ENCODE measurements at places on chromosomes 3 and 15.
A peak's percentile ranks its signal among the peaks of the same experiment; 100 is the strongest.

- DNase-seq, result no peak
Observed at GRCh38 chr3:172562871-172563865, 39.9 kb upstream of the TNFSF10 start.

DNA sequence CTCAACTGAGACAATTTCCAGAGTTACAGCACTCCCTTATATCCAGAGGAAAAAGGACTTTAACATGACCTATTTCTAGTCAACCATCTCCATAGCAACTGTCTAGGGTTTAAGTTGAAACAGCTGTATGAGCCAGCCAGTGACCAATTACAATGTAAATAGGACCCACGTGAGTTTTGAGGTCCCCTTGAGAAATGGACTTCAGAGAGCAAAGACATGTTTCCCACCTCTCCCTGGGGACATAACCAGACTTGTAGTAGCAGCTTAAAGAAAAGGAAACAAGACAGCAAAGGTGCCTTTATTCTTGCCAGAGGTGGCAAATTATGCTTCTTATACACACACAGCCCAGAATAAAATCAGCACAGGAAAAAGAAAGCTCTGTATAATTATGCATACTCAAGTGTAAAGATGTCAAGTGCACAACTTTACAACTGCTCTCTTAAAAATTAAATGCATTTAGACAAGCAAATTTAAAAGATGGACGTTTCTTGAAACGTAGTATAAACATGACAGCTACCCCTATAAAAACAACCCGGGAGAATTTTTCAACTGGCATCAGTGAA, 40.2 kb downstream of the SUMF1 start:
- peak; percentile 33 for DNase-seq

GRCh38 chr3:115292131-115292530, 145.0 kb upstream of the ZBTB20 start:
- DNase-seq, result no peak

- no peak for DNase-seq
Observed at GRCh38 chr15:40829115-40829514, 607 bp upstream of the PPP1R14D start.

DNA sequence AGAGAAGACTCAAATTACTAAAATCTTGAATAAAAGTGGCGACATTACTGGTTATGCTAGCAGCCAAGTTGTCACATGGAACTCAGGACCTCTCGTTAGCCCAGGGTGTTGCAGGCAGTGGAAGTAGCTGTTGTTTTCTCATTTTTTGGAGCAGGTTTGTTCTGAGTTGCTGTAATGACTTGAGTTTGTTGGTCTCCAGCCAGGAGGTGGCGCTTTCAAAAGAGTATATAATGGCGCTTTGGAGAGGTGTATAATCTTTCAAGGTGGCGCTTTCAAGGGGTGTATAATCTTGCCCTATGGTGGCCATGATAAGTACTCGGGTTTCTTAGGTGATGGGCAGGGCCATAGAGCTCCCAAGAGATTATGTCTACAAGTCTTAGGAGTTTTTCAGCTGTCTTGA, 632.7 kb downstream of the NTRK3 start:
- peak; percentile 77 for DNase-seq

- no peak for DNase-seq
Observed at GRCh38 chr3:30321065-30321464, 285.3 kb upstream of the TGFBR2 start.

DNA sequence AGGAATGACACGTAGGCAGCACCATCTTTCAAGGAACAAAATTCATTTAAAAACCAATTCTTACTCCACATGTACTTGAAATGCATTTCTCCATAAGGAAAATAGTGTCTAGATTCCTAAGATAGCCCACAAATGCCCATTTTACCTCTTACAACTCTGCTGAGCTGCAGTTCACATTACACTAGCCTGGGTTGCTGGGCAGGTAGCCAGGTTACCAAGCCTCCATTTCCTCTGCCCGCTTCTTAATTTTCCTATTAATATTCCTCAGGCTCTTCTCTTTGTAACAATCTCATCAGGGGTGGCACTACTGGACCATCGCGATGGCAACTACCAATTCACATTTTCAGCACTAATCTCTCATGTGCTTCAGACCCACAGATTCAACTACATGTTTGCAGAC, 10.8 kb downstream of the ATP13A3 start:
- DNase-seq, result no peak

DNA sequence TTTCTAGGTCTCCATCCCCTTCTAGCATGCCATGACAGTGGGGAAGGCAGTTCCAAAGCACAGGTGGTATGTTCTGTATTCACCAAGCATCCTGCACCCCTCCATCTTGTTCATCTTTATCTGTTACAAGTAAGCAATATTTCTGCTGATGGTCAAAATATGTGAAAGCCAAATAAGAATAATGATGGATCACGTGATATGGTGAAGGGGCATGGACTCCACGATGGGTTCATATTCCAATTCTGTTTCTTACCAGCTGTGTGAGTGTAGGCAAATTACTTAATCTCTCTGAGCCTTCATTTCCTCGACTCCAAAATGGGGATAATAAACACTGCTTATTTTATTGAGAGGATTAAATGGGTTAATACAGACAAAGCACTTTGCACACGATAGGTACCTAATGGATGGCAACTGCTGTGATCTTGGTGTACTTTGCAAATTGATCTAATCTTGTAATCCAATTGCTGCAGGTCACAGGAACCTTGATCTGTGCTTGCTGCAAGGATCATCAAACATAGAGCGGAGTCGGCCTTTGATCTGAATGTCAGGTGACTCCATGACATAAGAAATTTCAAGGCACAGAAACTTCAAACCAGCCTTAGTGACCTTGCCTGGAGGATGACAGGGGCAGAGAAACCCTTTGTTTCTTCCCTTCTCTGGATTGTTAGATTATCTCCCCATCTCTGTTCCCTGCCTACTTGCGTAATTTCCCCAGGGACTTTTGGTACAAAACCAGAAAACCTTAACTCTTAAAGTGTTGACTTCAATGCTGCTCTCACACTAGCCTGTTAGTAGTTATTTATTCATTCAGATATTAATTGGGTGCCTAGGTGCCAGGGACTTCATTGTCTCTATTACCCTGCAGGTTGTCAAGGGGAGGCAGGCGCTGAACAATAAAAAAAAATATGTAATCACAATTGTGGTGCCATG, 25.8 kb downstream of the SIAH2 start:
- DNase-seq, result peak; percentile 47

GRCh38 chr3:179192542-179192941, 44.4 kb downstream of the PIK3CA start:
- DNase-seq, result no peak

DNA sequence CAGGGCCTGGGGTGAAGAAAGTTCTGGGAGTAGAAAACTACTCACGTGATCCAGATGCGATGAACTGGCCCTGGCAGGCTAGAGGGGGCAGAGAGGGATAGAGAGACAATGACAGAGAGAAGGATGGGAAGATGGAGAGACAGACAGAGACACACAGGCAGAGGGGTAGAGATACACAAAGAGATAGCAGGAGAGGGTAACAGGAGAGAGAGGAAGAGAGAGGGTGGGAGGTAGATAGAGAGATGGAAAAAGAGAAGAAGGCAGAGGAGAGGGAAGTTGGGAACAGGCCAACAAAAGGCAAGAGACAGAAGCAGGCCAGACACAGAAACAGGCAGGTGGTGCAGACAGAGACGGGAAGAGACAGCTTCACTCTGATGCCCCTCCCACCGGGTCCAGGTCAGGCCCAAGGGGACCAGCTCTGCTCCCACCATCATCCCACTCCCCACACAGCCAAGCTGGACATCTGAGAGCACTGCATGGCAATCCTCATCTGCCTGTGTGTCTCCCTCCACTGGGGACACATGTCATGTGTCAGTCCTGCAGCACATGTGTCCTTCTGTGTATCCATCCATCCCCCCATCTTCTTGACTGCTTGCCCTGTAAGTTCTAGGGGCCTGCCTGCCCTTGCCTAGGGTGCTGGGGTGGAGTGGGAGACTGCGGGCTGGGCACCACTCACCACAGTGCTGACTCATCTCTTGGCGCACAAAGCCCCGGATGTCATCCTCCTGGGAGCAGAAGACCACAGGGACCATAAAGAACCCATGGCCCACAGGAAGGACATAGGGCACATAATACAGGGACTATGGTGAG, 2.2 kb upstream of the UCN2 start:
- no peak for DNase-seq

DNA sequence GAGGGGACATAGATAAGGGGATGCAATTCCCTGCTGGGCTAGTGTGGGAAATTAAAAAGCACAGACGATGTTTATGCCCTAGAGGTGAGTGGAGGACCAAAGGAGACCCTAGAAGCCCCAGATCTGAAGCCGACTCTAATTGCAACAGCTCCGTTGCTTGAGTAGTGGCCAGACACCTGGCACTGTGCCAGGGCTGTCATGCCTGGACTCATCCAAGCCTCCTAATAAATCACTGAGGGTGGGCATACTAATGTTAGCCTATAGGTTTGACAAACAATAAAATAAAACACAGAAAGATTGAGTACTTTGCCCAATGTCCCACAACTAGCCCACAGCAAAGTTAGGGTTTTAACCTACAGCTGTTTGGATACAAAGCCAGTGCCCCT, 25.4 kb upstream of the MRPS22 start:
- DNase-seq, result no peak

GRCh38 chr15:67178569-67179210, 75.8 kb downstream of the AAGAB start:
- peak; percentile 94 for DNase-seq

DNA sequence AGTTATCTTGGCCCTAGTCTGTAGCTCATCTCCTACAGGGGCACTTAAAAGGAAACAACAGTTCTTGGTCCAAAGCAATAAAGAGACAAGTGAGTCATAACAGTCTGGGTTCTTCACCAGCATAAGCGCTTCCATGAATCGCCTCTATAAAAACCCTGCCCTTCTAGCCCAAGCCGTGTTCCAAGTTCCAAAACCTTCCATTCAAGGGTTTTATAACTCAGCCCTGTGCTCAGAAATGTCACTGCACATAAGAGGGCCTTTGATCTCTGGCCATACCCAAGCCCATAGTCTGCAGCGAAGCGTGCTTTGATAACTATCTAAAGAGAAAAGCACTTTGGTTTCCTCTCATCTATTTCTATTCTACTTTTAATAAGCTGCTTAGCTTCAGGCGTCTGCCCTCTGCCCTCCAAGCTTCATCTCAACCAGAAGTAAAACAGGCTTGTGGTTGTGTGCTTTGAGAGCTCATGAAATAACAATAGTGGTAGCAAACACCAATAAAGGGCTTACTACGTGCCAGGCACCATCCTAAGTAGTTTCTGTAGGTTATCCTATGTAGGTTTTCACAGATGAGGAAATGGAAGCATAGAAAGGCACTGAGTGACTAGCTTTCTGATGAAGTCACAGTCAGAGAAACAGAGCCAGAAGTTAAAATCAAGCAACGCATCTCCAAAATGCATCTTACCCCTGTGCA, 64.0 kb upstream of the AKAP13 start:
- no peak for DNase-seq

GRCh38 chr3:71831599-71831998, 46.7 kb upstream of the PROK2 start:
- no peak for DNase-seq

DNA sequence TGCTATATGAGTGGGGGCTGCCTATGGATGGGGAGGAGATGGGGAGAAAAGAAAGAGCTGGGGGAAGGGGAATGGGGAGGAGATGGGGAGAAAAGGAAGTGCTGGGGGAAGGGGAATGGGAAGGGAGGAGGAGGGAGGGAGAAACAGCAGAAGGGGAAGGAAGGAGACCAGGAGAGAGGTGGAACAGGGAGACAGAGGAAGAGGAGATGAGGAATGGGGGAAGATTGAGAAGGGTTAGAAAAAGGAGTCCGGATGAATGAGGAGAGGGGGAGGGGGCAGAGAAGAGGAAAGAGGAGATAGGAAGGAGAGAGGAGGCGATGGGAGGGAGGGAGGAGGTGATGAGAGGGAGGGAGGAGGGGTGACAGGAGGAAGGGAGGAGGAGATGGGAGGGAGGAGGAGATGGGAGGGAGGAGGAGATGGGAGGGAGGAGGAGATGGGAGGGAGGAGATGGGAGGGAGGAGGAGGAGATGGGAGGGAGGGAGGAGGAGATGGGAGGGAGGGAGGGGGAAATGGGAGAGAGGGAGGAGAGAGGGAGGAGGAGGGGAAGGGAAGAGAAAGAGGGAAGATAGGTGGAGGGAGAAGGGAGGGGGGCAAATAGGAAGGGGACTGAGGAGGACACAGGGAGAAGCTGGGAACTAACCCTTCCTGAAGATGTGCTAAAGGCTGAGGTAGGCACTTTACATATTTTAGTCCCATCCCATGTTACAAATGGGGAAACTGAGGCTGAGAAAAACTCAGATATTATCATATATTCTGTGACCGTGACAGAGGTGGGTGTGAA, 6.6 kb upstream of the BCL2L10 start:
- DNase-seq, result peak; percentile 46

GRCh38 chr3:27431116-27431515, 53.1 kb downstream of the SLC4A7 start:
- DNase-seq, result peak; percentile 24

- no peak for DNase-seq
Observed at GRCh38 chr15:101445562-101446517, 43.7 kb downstream of the PCSK6 start.

GRCh38 chr15:27660676-27661075, 438.4 kb downstream of the OCA2 start:
- DNase-seq, result no peak

- no peak for DNase-seq
Observed at GRCh38 chr3:114850898-114851297, 296.2 kb downstream of the ZBTB20 start.

Measured in mesendoderm (in vitro differentiated cells).